Caki2 (cell line): ENCODE measurements at places on chromosomes 11 and 22. TPM values are rescaled to one million over a fixed set of nuclear protein-coding genes. Genes with fewer than 3 reads are reported as not detected.

DNA sequence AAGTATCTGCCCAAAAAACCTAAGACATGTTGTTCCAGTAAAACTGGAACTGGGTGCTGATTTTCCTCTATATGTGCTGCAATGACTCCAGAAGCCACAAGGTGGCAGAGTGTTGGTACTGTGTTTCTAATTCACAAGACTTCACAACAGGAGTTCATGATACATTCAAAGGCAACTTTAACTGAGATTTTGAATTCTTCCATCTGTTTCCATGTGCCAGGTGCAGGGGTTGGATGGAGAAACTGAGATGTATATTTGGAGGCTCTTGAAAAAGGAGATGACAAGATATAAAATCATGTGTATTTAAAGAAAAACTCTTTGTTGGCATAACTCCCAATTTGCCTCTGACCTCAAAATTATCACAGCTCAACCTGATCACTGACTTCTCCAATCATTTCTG is 1098.6 kb upstream of the CCDC90B start:
- peak; percentile 17 for DNase-seq

DNA sequence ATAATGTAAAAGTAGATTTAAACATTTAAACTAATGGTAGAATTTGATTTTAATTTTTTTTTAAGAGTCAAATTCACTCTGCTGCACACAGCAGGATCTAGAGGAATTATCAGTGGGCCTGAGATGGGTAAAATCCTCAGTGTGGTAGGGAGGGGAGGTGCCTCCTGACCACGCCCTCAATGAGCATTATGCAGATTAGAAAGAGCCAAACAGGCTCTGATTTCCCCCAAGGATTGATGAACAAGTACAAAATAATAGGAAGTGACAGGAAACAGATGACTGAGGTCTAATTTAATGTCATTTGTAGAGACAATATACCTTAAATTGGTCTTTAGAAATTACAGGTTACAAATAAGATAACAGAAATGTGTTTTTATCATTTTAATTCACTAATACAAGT is 155.2 kb downstream of the DCDC1 start:
- no peak for DNase-seq

- DNase-seq = no peak
These were observed 67.7 kb downstream of the FDX1 start for GRCh38 chr11:110497231-110497978.

ART5 gene
- 3.5 and 4.9 TPM in 2 replicates for total RNA-seq

GRCh38 chr11:83941050-83941449 is 654.9 kb upstream of the CCDC90B start:
- DNase-seq = no peak

DNA sequence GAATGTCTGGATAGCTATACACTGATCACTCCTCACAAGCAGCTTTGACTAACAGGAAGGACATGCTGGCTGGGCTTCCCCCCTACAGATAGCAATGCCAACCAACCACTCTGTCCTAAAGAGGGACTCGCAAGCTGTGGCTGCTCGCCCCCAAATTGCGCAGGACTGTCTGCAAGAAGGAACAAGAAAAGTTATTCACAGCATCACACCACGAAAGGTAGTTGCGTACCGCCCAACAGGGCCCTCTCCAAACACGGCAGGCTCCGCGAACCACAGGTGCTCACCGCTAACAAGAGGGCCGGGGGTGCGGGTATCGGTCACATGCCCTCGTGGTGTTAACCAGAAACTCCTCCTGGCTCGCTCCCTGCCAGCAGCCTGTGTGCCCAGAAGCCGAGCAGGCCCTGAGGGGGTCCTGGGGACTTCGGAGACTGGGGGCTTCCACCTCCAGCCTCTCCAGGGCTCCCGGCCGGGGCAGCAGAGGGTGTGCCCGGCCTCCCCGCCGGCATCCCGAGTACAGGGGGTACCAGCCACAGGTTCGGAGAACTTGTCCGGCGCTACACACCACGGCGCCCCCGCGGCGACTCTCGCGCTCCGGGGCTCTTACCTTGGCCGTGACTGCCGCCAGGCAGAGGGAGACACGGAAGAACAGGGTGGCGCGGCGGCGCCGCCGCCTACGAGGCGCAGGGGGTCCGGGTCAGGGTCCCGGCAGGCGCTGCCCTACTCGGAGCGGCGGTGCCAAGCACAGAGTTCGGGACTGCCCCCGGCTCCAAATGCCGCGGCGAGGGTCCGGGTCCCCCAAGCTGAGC is 682 bp downstream of the LARGE1 start:
- DNase-seq = peak; percentile 29

USP2 gene
- 3.7 TPM in 1 of 2 replicates, not detected in the other for total RNA-seq

DNA sequence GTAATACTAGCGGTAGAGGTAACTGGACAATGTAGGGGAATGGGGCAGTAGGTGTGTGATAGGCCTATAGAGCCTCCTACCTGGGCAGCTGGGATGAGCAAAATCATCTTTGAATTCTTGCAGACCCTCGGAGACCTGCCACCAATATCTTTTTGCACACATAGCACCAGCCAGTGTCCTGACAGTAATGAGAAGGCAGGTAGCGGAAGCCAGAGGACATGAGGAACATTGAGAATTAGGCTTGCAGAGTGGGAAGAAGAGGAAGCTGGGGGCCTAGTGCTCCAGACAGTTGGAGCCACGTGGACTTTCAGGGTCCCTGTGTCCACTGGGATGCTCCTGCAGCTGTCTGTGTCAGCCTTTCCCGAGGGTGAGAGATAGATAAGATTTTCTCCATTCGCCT is 17.2 kb upstream of the SYT13 start:
- no peak for DNase-seq

GRCh38 chr11:68658661-68659060 is 25.7 kb upstream of the GAL start:
- DNase-seq = no peak

- DNase-seq = no peak
These were observed 17.6 kb upstream of the NCR3LG1 start for GRCh38 chr11:17333799-17334586.

GRCh38 chr22:26597026-26597425 is 7.1 kb upstream of the TPST2 start:
- no peak for DNase-seq

- no peak for DNase-seq
These were observed 30.6 kb downstream of the SDHAF2 start for GRCh38 chr11:61460474-61460881.

DNA sequence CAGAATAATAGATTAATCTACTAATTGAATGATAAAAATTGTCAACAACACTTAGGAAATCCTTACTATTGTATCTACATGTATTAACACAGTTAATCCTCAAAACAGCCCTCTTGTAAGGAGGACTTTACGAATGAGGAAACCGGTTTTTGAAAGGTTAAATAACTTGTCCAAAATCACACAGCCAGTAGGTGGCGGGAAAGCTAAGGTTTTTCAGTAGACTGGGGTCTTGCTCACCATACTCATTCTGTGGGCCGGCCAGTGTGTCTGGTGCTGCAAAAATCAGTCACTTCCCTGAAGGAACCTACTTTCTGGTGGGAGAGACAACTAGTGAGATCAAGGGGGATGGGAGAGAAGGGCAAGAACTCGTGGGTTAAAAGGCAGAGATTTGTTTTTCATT is 3.8 kb downstream of the DCPS start:
- no peak for DNase-seq

- DNase-seq = peak; percentile 87
These were observed 540.8 kb downstream of the INSC start for GRCh38 chr11:15655552-15655951.

DLG2 gene
- 0.06 and 0.20 TPM in 2 replicates for total RNA-seq

GRCh38 chr11:123800036-123800435 is 6.1 kb downstream of the OR6M1 start:
- DNase-seq = no peak

DNA sequence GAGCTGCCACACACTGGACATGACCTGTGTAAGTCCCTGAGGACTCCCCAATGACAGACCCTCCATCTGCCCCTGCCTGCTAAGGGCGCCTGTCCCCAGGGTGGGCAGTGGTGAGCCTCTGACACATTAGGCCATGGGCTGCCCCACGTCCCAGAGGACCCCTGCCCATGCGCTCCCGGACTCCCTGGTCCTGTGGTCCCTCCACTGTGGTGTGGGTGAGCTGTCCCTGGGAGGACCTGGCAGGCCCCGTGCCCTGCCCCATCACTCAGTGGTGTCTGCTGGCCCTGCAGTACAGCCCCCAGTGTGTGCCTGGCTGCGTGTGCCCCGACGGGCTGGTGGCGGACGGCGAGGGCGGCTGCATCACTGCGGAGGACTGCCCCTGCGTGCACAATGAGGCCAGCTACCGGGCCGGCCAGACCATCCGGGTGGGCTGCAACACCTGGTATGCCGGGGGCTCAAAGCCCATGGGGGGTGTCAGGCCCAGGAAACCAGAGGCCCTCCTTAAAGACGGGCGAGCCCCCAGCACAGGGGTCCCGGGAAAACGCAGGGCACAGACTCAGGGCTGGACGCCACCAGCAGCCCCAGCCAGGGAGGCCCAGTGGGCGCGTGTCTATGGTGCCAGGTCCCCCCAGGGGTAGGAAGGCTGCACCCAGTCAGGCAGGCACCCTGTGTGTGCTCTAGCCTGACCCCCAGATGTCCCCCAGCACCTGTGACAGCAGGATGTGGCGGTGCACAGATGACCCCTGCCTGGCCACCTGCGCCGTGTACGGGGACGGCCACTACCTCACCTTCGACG is 18.7 kb downstream of the MUC5AC start:
- DNase-seq = no peak

- DNase-seq = no peak
These were observed at the start of gene LRFN4 for GRCh38 chr11:66856496-66857233. Gene LRFN4 (plus strand): TSS chr11:66857064. CDS start chr11:66857745, 681 bp downstream.

SLC35C1 gene
- 4.8 and 4.9 TPM in 2 replicates for total RNA-seq

GRCh38 chr11:67356864-67357561 is 3.7 kb upstream of the POLD4 start:
- peak; percentile 71 for DNase-seq

DNA sequence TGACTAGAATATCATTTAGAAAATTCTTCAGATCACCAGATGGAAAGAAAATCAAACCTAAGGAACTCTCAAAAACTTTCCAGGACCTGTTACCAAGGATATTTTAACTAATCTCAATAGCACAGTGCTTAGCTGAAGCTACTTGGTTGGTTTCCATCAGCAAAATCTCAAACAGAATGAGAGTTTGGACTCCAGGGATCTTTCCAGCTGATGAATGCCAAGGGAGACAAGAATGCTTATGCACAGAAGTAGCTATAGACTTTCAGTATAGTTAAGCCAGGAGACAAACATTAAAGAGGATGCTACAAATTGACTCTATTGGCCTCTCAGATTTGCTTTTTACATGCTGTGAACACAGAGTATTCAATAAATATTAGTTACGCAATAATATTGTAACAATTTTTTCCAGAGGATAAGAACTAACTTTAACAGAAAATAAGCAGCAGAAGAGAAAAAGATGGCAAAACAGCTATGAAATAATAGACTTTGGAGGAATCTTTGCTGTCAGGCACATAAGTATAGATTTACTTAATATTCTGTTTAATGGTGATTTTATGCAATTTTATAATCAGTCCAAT is 331.4 kb downstream of the DLG2 start:
- no peak for DNase-seq

FGF19 gene
- not detected in 2 replicates for total RNA-seq

DNA sequence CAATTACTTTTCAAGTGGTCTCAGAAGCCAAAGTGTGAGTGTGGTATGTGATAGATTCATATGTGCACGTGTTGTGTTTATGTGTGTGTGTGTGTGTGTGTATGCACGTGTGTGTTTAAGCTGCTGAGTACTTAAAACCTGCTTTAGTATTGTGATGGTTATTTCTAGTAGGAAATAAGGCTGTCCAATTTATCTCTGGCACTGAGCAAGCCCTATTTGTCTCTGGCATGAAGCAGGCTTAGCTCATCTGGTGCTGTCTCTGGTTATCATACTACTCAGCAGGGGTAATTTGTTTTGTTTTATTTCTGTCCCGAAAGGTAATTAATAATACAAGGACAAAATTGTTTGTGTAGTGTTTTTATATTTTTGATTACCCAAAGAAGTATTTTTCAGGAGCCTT is 333.7 kb downstream of the FAT3 start:
- no peak for DNase-seq

FSHB gene
- total RNA-seq = not detected in 2 replicates

TEX12 gene
- total RNA-seq = not detected in 2 replicates

KRTAP5-9 gene
- not detected in 2 replicates for total RNA-seq

DNA sequence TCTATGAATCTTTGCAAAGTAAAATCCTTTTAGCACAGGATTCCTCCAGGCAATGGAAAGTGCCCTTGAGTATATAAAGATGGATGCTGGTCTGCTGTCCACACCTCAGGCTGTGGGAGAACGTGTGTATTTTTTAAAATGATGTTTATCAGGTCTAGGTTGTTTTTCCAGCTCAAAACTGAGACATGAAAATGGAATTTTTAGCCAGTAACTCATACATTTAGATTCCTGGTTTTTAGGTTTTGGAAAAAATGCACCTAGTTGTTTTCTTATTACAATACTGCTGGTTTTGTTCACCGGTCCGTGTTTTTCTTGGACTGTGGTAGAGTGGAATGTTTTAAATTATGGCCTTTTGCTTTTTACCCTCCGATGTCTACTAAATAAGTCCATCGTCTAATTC is 554.7 kb downstream of the SOX6 start:
- DNase-seq = no peak

- DNase-seq = no peak
These were observed 22.8 kb downstream of the PIM3 start for GRCh38 chr22:49983148-49984042.

- no peak for DNase-seq
These were observed 11.8 kb downstream of the PRDM11 start for GRCh38 chr11:45158210-45158731.

DNA sequence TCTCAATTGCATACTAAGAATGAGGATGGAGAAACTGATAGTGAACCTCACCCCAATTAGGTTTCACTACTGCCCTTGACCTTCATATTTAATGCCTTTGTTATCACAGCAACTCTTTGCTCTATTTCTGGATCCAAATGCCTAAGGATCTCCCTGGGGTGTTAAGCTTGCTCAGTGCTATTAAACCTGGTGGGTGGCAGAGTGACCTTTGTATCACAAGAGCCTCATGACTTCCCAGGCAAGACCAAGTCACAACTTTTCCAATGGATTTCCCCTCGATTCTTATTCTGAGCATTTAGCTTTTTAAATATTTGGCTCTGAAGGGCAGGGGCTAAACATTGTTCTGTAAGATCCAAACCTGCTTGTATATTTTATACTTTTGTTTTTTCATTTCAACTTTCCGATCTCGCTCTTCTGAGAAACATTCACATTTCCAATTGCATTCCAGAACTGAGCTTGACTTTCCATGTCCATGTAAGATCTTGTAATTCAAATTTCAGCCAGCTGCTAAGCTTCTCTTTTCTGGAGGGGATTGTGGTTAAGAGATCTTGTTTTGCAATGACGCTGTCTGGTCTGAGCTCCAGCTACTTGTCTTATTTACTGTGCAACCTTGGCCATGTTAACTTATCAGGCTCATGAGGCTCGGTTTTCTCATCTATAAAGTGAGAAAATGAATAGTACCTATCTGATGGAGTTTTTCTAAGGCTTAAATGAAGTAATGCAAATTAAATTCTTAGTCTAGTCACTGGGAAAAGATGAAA is 6.4 kb upstream of the EHF start:
- no peak for DNase-seq
